ENCODE measurements at places on chromosomes 1 and 21. TPM values are rescaled to one million over a fixed set of nuclear protein-coding genes. Genes with fewer than 3 reads are reported as not detected.

DNA sequence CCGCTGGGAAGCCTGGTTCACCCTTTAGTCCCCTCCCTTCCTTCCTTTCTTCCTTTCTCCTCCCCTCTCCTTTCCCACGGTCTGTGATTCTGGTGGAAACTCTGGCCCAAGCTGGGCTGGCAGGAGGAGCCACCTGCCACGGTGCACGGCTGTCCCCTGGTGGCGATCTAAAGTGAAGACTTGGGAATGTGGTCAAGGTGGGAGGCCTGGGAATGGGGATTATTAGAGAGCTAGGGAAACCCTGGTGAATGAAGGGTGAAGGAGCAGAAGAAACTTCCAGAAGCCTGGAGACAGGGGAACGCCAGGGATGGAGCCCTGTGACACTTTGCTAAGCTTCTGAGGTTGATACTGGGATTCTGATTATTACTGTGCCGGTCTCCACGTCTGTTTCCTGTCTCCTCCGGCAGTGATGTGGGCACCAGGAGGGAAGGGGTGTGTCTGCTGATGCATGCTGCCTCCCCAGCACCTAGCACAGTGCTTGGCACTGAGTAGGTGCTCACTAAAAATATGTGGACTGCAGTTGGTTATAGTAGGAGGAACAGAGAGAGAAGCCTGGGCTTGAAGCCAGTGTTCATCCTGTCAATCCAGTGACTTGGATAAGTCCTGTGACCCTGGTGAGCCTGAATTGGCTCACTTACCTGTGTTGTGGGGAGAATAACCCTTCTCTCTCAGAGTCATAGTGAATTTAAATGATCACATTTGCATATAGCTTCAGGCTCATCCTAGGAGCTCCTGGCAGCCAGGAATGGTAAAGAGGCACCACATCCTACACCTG is 71.2 kb upstream of the NBPF3 start:
- peak; percentile 81 for DNase-seq

- DNase-seq = peak; percentile 83
Observed at GRCh38 chr1:26889551-26890466, at the start of gene GPN2. TSS of gene GPN2 (minus strand) at chr1:26890283. CDS start at chr1:26890096, 187 bp downstream.

DNA sequence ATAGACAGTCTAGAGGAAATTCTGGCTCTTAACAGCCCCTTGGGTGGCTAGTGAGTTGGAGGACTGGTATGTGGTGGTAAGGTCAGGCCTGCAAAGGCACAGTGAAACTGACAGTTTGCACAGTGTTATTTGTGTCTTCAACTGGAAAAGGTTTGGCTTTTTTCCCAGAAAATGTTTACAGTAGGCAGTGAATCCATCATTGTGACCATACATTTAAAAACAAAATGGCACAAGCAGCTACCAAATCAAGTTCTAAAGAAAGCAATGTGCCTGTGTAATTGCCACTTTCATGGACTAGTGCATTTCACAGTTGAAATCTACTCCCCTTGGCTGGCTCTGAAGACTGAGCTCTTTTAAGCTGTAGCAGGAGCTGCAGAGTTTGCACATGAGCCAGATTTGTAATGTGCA is 24.8 kb downstream of the ATPAF1 start:
- no peak for DNase-seq

DNA sequence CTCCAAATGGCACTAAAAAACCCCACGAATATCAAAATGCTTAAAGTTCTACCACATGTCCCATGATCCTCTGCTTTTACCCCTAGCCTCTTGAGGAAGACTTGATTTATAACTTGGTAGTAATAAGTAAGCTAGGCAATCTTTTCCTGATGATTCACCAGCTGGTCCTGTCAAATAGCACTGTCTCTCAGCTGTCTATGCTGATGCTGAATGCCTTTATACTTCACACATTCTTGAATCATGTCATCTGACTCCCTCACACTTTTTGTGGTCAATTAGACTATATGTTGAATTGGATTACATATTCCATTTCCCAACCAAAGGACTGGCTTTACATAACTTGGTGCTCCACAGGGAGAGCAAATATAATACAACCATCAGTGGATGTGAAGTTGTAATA is 16.6 kb downstream of the C21orf91 start:
- DNase-seq = no peak

GRCh38 chr1:227197064-227197463 is 121.2 kb downstream of the CDC42BPA start:
- no peak for DNase-seq

GRCh38 chr1:94012708-94013366 is 103.6 kb upstream of the GCLM start:
- DNase-seq = no peak

Gene FAM72A
- 1.9 TPM for total RNA-seq

Gene ZNF670
- total RNA-seq = 2.0 TPM

Gene CTSK
- 49.6 TPM for total RNA-seq

Gene CRP
- not detected for total RNA-seq

Gene UTS2
- not detected for total RNA-seq

Data from left colon (tissue), 2 donors.